Type B pancreatic cell (in vitro differentiated cells): ENCODE measurements at places on chromosomes 1 and 21. TPM values are rescaled to one million over a fixed set of nuclear protein-coding genes. Genes with fewer than 3 reads are reported as not detected.

Gene USP48
- 58.7 and 66.7 TPM in 2 replicates for total RNA-seq

Gene HSD3B2
- total RNA-seq = 1.2 and 6.1 TPM in 2 replicates

Gene CCDC185
- not detected in 2 replicates for total RNA-seq

Gene GUCA2A
- 2.9 and 7.4 TPM in 2 replicates for total RNA-seq

Gene ARMH1
- 5.5 and 11.6 TPM in 2 replicates for total RNA-seq
